ENCODE measurements at places on chromosomes 1 and 21. TPM values are rescaled to one million over a fixed set of nuclear protein-coding genes. Genes with fewer than 3 reads are reported as not detected.

The KCNQ4 gene
- 1.9 TPM for polyA plus RNA-seq

The FCGR2B gene
- polyA plus RNA-seq = 1.6 TPM

The CLEC20A gene
- not detected for polyA plus RNA-seq

The ZC3H11A gene
- polyA plus RNA-seq = 35.8 TPM

The SPRR5 gene
- 1.1 TPM for polyA plus RNA-seq

The NR5A2 gene
- 0.31 TPM for polyA plus RNA-seq

The C1orf87 gene
- polyA plus RNA-seq = not detected

The C1orf210 gene
- 16.7 TPM for polyA plus RNA-seq

The CNTN2 gene
- 0.06 TPM for polyA plus RNA-seq

The LPAR3 gene
- polyA plus RNA-seq = 4.0 TPM

The KCTD3 gene
- polyA plus RNA-seq = 29.6 TPM

Data from esophagus (tissue), 2 donors.